ENCODE measurements at places on chromosomes 6 and 20.

- DNase-seq: no peak
Observed at GRCh38 chr6:73041051-73041450, 184.2 kb downstream of the KHDC1L start.

DNA sequence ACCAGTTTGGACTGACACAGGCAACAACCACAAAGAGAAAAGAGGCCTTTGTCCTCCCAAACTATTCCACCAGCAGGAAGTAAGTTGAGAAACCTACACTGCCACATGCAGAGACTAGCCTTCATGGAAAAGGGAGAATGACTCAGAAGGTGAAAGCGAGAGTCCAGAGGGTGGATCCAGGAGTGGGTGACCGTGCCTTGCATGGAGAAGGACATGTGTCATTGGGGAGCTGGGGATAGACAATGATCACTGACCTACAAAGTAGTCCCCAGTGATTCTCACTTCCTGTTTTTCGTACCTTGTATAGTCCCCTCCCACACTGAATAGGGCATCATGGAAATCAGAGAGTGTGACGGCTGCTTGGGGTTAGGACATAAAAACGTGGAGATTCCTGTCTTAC is 91.9 kb downstream of the MYLK4 start:
- DNase-seq: no peak

DNA sequence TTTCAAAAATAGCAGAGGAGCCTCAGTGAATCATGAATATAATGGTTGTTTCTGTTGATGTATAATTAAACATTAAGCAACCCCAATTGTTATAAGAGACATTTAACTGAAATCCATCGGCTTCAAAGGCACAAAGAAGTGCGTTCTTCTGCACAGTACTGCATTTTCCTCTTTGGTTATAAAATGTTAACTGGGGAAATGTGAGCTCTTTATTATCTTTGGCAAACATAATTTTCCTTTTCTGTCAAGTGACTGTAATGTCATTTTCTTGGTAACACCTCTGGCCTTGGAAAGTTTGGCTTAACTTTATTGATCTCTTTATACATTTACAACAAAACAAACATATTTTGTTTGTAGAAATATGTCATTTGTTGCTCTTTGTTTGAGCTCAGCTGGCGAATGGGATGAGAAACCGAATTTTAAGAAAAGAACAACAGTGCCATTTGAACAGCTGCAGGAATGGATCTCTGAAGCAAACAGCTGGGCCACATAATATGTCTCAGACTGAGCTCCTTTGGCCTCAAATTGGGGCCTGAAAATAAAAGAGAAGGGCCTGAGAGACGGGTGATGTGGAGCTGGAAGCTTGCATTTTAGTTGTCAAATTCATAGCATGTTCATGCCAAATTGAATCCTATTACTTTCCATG is 427.0 kb upstream of the SPTLC3 start:
- DNase-seq: no peak

GRCh38 chr6:54710456-54710855 is 136.1 kb upstream of the FAM83B start:
- DNase-seq: no peak

- DNase-seq: no peak
Observed at GRCh38 chr6:145544041-145544440, 191.3 kb downstream of the EPM2A start.

DNA sequence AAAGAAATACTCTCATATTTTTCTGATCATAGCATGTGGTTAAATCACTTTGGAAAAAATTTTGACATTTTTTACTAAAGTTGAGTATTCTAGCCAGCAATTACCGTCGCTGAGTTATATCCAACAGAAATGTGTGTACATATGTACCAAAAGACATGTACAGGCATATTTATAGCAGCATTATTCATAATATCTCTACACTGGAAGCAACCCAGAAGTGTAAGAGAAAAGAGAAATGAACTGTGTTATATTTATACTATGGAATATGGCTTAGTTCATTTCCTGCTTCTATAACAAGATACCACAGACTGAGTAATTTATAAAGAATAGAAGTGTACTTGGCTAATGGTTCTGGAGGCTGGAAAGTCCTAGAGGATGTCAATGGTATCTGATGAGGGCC is 474.0 kb upstream of the GJE1 start:
- DNase-seq: no peak

GRCh38 chr20:41052742-41053419 is 24.3 kb downstream of the TOP1 start:
- no peak for DNase-seq

DNA sequence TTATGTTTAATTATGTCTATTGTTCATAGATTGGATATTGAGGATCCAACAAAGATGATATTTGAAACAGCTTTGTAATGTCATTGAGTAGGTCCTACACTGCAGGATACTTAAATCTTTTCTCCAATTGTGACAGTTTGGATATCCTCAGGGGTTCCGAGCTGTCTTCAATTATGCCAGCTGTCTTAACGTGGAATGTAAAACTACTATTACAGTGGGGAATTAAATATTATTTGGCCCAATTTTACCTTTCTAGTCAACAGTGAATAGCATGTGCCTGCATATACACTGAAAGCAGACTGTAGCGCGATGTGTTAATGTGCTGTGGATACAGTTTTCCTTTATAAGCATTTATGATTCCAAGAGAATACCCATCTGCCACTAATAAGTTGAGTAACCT is 156.9 kb downstream of the GRIK2 start:
- DNase-seq: no peak

DNA sequence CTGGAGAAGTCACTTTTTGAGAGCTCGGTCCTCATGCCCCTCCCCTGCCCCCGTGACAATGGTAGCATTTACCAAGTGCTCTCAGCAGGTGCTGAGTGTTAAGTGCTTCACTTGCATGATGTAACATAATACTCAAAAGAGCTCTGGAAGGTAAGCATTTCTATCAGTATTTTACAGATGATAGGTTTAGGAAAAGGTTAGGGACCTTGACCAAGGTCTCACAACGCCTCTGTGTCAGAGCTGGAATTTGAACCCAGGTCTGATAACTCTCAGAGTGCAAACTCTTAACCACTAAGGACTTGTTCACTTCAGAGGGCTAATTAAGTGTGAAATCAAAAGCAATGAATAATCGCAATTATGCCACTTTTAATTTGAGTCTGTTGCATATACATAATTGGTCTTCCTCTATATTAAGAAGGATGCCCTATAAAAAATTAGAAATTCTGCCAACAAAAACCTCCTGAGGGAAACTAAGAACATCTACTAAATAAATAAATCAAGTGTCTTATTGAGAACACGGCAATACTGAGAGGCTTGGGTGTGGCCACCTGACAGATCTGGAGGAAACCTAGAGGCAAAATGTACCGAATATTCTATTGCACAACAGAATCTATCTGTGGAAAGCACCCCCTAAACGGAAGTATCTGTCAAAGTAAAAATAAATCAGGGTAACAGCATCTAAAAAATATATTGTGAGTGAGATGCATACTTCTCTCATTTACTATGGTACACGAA is 109.8 kb downstream of the BACH2 start:
- DNase-seq: no peak

DNA sequence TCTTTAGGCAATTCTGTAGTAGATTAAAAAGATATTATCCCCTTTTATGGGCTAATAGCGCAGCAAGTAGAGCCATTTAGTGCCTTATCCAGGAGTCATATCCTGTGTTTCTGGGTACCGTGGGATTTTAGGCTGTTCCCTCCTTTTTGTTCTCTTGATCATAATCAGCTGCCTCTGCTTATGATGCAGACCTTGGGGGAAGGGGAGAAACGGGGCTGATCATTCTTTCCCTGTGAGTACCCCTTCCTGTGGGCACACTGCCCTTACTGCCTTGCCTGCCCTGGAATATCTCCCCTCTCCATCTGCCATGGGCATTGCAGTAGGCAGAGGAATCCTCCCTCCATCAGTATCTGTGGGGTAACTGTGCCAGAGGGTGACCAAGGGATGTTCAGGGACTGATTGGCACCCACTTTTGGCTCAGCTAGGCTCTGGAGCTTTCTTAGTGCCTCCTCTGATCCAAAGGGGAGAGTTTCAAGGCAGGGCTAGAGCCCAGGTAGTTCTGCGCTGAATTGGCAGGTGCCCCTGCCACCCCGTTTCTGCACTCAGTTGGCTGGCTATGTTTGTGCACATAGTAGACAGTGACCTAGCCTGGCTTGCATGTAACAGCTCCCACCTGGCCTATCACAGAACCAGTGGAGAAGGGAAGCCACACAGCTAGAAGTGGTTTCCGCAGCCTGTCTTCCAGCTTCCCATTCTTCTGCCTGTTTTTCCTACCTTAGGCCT is 103.3 kb downstream of the FIG4 start:
- DNase-seq: peak; percentile 22

DNA sequence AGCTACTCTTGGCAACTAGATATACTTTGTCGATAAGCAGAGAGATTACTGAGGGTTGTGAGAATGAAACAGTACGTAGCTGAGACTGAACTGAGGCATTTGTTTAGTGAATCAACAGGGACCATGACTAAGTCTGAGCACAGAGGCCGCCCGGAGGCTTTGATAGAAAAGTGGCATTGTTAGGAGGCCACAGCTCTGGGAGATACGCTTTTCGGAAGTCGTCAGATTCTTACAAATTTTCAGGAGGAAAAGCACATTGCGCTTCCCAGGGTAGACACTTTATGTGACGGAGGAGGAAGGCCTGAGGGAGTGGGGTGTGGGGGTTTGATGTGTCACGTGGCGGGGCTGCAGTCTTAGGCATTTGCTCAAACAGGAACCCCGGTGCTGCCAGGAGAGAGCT is 69.4 kb downstream of the PSMG4 start:
- no peak for DNase-seq

DNA sequence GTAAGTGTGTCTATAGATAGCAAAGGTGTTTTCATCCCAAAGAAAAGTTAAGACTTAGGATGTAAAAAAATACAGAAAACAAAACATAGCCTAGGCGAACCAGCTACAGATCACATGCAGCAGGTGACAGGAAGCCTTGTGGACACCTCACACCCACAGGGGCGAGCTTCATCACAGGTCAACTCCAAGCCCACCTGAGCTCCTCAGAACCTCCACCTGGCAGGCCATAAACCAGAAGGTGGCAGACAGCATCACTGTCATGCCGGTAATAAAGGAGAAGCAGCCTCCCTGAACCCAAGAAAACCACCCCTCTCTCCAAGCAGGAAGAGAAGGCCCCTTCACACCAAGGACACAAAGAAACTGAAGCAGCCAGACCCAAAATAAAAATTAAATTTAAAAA is 1.0 kb downstream of the RALGAPA2 start:
- DNase-seq: no peak

Data from Panc1 (cell line).